HEK293T (cell line): ENCODE measurements at places on chromosomes 4 and X.

- DNase-seq: no peak
These were observed 43.3 kb downstream of the BMPR1B start for GRCh38 chr4:94801016-94801415.

DNA sequence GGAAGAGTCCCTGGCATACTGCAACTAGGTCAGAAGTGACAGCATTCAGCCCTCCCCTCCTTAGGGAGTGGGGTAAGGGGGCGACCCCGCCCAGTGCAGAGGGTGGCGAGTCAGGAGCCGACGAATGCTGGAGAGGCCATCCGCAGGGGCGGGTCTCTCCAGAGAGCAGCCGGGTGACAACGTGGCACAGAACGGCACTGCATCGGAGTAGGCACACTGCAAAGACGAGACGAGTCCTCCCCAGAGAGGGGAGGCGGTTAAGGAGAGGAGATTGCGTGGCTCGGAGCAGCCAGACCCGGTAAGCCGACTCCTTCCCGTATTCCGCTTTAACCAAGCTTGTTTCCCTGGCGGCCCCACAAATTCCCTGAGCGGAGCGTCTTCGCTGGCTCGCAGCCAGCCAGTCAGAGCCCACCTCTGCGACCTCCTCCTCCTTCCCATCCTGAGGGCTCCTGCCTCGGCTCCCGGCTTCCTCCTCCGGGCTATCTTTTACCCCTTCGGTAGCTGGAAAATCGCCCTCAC lies 54.9 kb downstream of the LINC00632 start:
- peak; percentile 44 for DNase-seq

- peak; percentile 70 for DNase-seq
These were observed 46.3 kb downstream of the RASSF6 start for GRCh38 chr4:73573794-73574528.

DNA sequence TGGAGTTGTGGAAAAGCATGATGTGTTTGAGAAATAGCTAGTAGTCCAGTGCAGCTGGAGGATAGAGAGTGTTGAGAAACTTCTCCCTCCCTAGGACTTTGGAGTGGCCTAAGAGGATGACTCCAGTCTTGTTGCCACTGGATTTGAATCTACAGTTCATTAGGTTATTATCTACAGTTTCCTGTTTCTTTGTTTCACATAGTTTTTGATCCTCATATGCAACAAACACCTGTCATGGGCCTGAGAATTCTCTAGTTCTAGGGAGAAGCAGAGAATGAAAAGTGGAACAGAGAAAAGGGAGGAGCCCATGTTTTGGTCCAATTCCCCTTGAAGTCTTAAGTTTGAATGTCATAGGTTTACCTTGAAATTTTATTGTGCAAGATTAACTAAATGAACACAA lies 73.6 kb upstream of the TBC1D9 start:
- DNase-seq: no peak

GRCh38 chrX:37487271-37487670 lies 84.2 kb upstream of the LANCL3 start:
- DNase-seq: no peak

DNA sequence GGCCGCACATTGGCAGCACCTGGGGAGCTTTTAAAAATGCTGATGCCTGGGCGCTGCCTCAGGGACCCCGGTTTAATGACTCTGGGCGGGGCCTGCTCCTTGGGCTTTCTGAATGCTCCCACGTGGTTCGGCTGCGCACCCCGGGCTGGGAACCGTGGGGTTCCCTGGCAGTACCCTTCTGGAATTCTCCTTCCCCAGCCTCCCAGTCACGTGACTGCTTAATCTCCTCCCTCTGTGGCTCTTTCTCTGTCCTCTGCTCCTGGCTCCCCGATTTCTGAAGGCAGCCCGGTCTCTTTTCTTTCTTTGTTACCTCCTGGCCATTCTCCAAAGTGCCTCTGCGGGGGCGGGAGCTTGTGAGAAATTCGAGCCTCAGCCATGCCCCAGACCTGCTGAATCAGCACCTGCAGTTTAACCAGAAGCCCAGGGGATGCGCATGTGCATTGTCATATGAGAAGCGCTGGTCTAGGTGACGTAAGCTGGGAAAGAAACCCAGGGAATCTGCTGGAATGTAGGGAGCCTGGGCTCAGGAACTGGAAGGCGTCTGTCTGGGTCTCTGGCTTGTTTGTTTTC lies 16.6 kb downstream of the CLCN4 start:
- DNase-seq: peak; percentile 76

- no peak for DNase-seq
These were observed 12.6 kb downstream of the ELF4 start for GRCh38 chrX:130097507-130098209.

- DNase-seq: no peak
These were observed 11.5 kb upstream of the GABRE start for GRCh38 chrX:151985955-151986354.
